ENCODE measurements at places on chromosomes 7 and 10. TPM values are rescaled to one million over a fixed set of nuclear protein-coding genes. Genes with fewer than 3 reads are reported as not detected.
A peak's percentile ranks its signal among the peaks of the same experiment; 100 is the strongest.

GRCh38 chr10:133365461-133366129 is 7.6 kb downstream of the ECHS1 start:
- peak; percentile 24 for DNase-seq

GRCh38 chr10:58588673-58589265 is 76.1 kb downstream of the BICC1 start:
- DNase-seq: no peak

- no peak for DNase-seq
Measured at GRCh38 chr7:101693498-101694091, 64.5 kb upstream of the MYL10 start.

DNA sequence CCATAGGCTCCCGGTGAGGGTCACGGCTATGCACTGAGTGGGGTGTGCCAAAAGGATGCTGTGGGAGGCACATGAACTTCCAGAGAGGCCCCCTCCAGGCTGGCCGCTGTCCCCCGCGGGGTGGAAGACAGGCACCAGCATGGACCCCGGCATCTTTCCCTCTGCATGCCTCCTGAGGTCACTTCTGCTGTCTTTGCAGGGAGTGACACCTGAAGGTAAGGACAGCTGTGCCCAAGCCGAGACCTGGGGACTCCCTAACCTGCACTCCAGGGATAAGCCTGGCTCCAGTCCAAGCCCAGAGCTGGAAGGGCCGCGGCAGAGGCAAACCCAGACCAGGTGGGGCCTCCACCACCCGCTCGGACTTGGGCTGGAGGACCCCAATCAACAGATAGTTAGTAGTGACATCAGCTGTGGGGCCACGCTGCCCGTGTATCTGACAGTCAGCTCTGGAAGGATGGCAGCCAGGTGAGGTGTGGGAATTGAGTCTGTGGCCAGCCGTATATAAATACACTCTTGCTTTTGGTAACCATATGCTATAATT is 340.7 kb upstream of the MKI67 start:
- no peak for DNase-seq

GRCh38 chr10:75397496-75398199 is 3.9 kb downstream of the ZNF503 start:
- no peak for DNase-seq

DNA sequence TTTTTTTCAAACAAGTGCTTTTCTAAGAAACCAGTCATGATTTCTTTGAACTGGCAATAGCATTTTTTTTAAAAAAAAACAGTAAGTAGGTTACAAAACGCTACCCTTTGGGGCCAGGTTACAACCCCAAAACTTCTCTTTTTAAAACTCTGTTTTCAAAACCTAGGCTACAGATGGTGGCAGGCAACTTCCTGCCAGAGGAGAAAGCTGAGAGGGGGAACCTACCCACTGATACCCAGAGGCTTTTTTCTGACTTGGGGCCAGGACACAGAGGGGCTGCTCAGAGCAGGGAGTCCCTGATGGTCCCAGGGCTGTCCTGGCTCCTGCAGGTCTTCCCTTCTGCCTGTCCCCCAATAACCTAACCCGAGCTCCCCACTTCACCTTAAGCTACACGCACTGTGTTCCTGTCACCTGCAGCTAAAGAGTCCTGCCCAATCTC is 6.9 kb downstream of the STN1 start:
- DNase-seq: no peak

MACROH2A2 gene
- 8.7 TPM for total RNA-seq

- no peak for DNase-seq
Measured at GRCh38 chr10:124072106-124072505, 21.3 kb downstream of the CHST15 start.

ANKRD1 gene
- not detected for total RNA-seq

- no peak for DNase-seq
Measured at GRCh38 chr7:3544202-3544601, 243.2 kb downstream of the SDK1 start.

GRCh38 chr7:99733448-99733847 is 1.5 kb downstream of the CYP3A7 start:
- no peak for DNase-seq

APBB1IP gene
- 8.1 TPM for total RNA-seq
